Kidney epithelial cell (primary cell): ENCODE measurements at places on chromosomes 1 and 21. TPM values are rescaled to one million over a fixed set of nuclear protein-coding genes. Genes with fewer than 3 reads are reported as not detected.

The SLC35E2B gene
- total RNA-seq = 28.0 and 33.4 TPM in 2 replicates

The ERICH3 gene
- total RNA-seq = not detected in 2 replicates

The ZC3H11A gene
- total RNA-seq = 70.0 and 71.1 TPM in 2 replicates

The PDZK1 gene
- total RNA-seq = 0.62 TPM in 1 of 2 replicates, not detected in the other

The HUNK gene
- total RNA-seq = 2.8 and 3.1 TPM in 2 replicates
